ENCODE measurements at places on chromosomes 13 and 19.

- no peak for DNase-seq
These were observed 4.2 kb upstream of the GIPR start for GRCh38 chr19:45663800-45664199.

DNA sequence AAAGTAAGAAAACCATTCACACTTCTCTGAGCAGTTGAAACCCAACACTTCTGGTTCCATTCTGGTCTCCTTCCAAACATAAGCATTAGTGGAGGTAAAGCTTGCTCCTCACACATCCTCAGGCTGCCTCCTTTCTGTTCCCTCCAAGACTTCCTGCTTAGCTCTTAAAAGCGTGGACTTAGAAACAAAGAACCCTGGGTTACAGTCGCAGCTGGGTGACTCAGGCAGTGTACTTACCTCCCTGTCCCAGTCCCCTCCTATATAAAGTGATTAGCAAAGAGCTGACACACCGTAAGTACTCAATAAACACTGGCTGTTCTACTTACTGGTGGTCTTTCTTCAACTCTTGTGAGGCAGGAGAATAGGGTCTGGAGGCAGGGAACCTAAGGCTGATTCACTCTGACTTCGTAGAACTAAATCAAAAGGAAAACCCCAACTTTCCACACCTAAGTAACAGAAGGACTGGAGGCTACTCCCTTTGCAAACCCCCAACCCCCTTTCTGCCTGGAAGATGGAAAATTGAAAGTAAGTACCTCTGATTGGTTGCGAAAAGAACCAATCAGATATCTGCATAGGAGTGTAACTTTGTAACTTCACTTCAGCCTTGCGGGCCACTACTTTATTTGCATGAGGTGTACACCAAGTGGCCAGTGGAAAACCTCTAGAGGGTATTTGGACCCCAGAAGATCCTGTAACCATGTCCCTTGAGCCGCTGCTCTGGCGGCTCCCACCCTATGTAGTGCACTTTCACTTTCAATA is 165.4 kb downstream of the SUCLA2 start:
- DNase-seq, result no peak

GRCh38 chr13:81106348-81106747 is 765.4 kb upstream of the SPRY2 start:
- DNase-seq, result no peak

- DNase-seq, result no peak
These were observed 45.2 kb downstream of the TPP2 start for GRCh38 chr13:102642029-102642428.

- no peak for DNase-seq
These were observed 81.8 kb downstream of the CYSLTR2 start for GRCh38 chr13:48735571-48735970.

GRCh38 chr19:14514215-14514863 is 3.9 kb downstream of the DNAJB1 start:
- no peak for DNase-seq

DNA sequence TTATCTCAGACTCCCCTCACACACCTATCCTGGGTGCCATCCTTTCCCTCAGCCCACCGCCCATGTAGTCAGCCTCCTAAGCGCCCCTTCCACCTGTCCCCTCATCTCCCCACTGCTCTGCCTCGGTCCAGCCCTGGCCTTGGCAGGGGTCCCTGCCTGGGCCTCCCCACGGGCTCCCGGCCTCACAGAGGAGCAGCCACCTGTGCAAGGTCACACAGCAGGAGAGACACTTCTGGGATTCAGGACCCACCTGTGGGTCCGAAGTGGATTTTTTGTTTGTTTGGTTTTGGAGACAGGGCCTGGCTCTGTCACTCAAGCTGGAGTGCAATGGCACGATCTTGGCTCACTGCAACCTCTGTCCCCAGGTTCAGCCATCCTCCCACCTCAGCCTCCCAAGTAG is 713 bp upstream of the UPK1A start:
- no peak for DNase-seq

Measured in activated T-cell treated with anti-CD3 and anti-CD28 coated beads, Interleukin-2, amount 50 U/mL, for 1 hour (primary cell).